ENCODE measurements at places on chromosomes 13 and 19. TPM values are rescaled to one million over a fixed set of nuclear protein-coding genes. Genes with fewer than 3 reads are reported as not detected.

Gene MAP3K10
- 21.1 TPM for total RNA-seq

Gene SIGLEC5
- total RNA-seq = 0.58 TPM

Gene ZNF414
- total RNA-seq = 16.4 TPM

Gene KIR2DL1
- not detected for total RNA-seq

Gene HSPB6
- total RNA-seq = 148 TPM

Gene ZNF763
- 5.1 TPM for total RNA-seq

Gene PLPPR3
- total RNA-seq = not detected

Gene OR10H1
- total RNA-seq = 0.10 TPM

Gene CGB1
- not detected for total RNA-seq

Gene NLRP5
- total RNA-seq = not detected

Gene GAPDHS
- not detected for total RNA-seq

Gene SBK2
- total RNA-seq = not detected

Gene UPK1A
- not detected for total RNA-seq

Gene FGF22
- total RNA-seq = 0.45 TPM

Gene KLK10
- total RNA-seq = not detected

Gene GJA3
- total RNA-seq = 0.19 TPM

Gene KLK14
- 0.57 TPM for total RNA-seq

Gene ZNF865
- total RNA-seq = 16.4 TPM

Gene KIR2DL4
- total RNA-seq = not detected

Gene C19orf67
- total RNA-seq = not detected

Gene PDE4C
- total RNA-seq = 2.3 TPM

Gene CCDC169
- 1.5 TPM for total RNA-seq

Gene ZNF723
- not detected for total RNA-seq

Gene ZNF625
- total RNA-seq = 5.1 TPM

Gene ZFP36
- total RNA-seq = 205 TPM

Gene LILRB1
- total RNA-seq = 7.7 TPM

Gene EDNRB
- total RNA-seq = 17.8 TPM

Gene WDR62
- 1.3 TPM for total RNA-seq

Gene CRYL1
- 29.5 TPM for total RNA-seq

Gene ARRDC5
- total RNA-seq = 0.36 TPM

Gene ZNF534
- 1.1 TPM for total RNA-seq

Gene SHANK1
- total RNA-seq = 0.45 TPM

Gene FCER2
- total RNA-seq = 2.9 TPM

Gene GJB6
- not detected for total RNA-seq

Gene C1QTNF9
- 0.42 TPM for total RNA-seq

Gene TUBB4A
- total RNA-seq = 0.90 TPM

Gene TRPC4
- 1.3 TPM for total RNA-seq

Gene LILRB3
- total RNA-seq = 26.7 TPM

Gene ZNF30
- 3.1 TPM for total RNA-seq

Gene CCDC8
- 18.8 TPM for total RNA-seq

Gene ZSWIM4
- total RNA-seq = 11.2 TPM

Gene EFNA2
- not detected for total RNA-seq

Gene RNF17
- 0.52 TPM for total RNA-seq

Gene CBARP
- 3.0 TPM for total RNA-seq

Gene LGALS13
- total RNA-seq = not detected

Gene ZNF208
- total RNA-seq = 23.2 TPM

Gene CLEC17A
- total RNA-seq = 0.18 TPM

Gene IGLON5
- 0.26 TPM for total RNA-seq

Gene C19orf53
- total RNA-seq = 58.1 TPM

Gene CABP5
- not detected for total RNA-seq

Gene ZNF560
- total RNA-seq = not detected

Gene HCN2
- total RNA-seq = 0.19 TPM

Gene CEACAM3
- total RNA-seq = 0.39 TPM

Gene GYS1
- 47.5 TPM for total RNA-seq

Gene ZNF540
- 6.6 TPM for total RNA-seq
